Frontal cortex (tissue), 4 donors: ENCODE measurements at places on chromosomes 2 and 18. TPM values are rescaled to one million over a fixed set of nuclear protein-coding genes. Genes with fewer than 3 reads are reported as not detected.

- peak; percentile 54 for DNase-seq
These were observed 11.3 kb downstream of the TMEM247 start for GRCh38 chr2:46490521-46491141.

DNA sequence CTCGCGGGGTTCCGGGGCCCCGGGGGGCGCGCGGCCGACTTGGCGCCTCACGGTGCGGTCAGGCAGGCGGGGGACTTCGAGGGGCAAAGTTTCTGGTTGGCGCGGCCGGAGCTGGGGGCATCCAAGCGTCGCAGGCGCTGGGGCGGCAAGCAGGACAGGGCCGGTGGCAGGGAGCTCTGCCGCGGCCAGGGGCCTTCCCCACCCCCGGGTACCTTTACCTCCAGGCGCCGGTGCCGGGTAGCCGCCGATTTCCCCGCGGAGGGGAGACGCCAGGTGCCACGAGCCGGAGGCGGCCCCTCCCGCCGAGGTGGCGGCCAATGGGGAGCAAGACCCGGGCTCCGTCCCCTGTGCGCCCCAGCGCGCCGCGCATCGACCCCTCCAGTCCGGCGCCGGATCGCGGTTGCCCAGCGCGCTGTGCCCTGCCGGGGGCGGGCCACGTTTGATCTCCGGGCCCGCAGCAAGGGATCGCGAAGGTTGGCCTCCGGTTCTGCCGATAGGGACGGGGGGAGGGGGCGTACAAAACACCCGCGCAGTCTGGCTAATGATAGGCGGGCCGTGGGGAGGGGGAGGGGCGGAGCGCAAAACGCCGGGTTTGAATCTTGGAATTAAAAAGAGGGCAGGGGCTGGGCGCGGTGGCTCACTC is at the start of gene ST8SIA5:
Gene ST8SIA5, minus strand, starts transcription at position 495 of the 643 bp plus-strand sequence. CDS start 545 bp downstream, outside the sequence.
- DNase-seq, result no peak

DNA sequence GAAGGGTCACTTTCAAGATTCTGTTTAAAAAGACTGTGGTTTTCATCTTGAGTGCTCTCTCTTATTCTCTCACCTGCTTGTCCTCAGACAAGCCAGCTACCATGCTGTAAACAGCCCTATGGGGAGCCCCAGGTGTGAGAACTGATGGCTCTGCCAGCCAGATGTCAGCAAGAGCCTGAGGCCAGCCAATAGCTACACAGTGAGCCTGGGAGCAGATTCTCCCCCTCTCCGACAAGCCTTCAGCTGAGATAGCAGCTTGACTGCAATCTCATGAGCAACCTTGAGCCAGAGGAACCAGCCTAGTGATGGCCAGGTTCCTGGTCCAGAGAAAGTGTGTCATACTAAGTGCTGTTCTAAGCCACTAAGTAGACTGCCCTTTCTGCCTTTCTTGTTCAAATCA is 272.1 kb downstream of the NAPG start:
- no peak for DNase-seq

DNA sequence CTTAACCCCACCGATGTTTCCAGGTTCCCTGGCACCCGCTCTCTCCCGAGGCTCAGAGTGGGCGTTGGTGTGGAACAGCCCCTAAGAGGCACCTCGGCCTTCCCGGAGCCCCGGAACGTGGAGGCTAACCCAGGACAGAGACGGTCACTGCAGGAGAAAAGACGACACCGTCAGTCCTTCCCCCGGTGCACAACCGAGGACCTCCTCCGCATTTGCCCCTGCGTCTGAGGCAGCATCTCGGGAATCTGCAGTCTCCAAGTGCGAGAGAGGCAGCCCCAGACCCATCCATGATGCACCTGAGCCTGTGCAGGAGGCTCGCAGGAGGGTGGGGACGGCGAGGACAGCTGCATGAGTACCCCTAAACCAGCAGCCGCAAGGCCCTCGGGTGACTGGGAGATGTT is 204.9 kb upstream of the SALL3 start:
- DNase-seq, result no peak

DNA sequence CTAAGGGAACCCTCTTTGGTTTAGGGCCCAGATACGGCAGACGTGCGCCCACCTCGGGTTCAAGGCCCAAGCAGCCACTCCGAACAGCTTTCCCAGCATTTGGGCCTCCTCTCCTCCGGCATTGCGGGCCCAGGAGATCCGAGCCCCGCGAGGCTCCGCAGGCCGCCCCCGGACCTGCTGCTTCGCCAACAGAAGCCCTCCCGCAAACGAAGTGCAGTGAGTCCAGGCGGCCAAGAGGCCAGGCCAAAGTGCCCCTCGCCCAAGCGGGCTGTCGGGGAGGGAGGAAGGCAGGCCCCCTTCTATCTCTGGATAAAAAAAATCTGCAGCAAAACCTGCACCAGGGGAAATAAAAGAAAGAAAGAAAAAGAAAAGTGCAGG is 6.0 kb downstream of the EN1 start:
- DNase-seq, result no peak

- no peak for DNase-seq
These were observed 106.9 kb downstream of the GFPT1 start for GRCh38 chr2:69279931-69280681.

DNA sequence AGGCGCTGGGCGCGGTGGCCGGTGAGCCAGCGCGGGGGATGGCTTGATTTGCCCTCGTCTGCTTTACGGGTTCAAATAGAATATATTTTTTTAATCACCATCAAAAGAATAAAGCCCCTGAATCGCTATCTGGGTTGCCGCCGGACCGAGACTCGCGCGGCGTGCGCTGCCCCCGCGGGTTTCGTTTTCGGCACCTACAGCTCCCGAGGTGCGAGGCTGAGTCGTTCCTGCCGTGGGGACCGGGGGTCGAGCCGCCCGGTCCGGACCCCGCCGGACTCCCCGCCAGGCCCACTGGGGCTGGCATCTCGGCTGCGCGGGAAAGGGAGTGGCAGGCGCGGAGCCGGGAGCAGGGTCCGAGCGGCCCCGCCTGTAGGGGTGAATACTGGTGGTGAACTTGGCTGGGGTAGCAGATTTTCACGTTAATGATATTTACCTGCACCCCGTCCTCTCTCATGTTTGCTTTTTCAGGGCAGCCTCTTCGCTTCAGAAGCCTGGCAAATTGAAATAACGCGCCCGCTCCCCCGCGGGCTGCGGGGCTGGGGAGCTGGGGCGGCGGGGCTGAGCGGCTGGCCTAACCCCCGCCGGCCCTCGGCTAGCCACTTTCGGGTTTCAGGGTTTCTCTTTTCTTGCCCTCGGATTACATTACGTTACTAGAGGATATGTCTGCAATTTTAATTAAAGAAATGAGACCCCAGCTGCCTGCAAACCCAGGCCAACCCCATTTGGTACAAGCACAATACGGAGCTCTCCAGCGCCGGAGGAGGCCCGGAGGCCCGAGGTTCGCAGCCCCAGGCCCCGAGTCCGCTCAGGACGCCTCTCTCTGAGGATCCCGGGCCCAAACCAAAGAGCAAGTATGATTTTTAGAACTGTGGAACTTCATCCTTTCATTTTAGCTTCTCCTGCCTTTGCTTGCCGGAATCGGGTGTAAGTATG is 1.7 kb upstream of the CELF4 start:
- no peak for DNase-seq

DNA sequence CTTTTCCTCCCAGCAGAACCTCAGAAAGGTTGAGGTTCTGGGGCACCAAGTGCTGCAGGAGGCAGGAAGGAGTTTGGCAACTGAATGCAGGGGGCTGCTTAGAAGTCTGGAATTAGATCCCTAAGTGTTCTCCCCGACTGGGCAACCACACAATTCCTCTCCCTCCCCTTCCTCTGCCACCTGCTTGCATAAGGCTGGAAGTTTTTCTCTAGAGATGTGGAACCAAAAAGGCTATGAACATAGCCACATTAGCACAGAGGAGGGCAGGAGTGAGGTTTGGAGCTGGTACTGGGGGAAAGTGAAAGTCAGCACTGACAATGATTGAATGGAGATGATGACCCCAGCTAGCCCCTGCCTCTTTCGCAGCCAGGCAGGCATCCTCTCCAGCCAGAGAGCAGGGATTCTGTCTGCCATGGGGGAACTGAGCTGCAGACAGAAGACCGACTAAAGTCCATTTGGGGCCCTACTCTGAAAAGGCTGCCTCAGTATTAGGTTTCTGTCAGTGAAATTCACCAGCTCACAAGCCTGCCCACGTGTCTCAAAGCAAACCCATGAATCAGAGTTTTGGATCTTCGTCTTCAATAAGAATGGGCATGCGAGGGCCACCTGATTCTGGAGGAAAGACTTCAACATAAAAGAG is 87.9 kb upstream of the ITGA6 start:
- DNase-seq, result no peak

DNA sequence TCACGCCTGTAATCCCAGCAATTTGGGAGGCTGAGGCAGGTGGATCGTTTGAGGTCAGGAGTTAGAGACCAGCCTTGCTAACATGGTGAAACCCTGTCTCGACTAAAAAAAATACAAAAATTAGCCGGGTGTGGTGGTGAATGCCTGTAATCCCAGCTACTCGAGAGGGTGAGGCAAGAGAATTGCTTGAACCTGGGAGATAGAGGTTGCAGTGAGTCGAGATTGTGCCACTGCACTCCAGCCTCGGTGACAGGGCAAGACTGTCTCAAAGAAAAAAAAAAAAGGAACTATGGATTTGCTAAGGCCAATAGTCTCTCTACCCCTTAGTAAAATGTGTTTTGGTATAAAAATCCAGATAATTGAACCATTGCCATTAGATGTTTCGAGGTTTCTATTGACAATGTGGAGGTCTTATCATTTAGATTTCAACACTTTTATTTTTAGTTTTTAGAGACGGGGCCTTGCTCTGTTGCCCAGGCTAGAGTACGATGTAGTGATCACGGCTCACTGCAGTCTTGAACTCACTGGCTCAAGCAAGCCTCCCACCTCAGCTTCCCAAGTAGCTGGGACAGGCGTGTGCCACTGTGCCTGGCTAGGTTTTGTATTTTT is 1.1 kb upstream of the TXNDC2 start:
- no peak for DNase-seq

GRCh38 chr18:64191069-64191468 is 42.2 kb upstream of the LINC00305 start:
- DNase-seq, result no peak

GRCh38 chr2:9533663-9534062 is 22.0 kb downstream of the ADAM17 start:
- no peak for DNase-seq

GRCh38 chr2:182068811-182069210 is 83.2 kb downstream of the PPP1R1C start:
- DNase-seq, result no peak

DNA sequence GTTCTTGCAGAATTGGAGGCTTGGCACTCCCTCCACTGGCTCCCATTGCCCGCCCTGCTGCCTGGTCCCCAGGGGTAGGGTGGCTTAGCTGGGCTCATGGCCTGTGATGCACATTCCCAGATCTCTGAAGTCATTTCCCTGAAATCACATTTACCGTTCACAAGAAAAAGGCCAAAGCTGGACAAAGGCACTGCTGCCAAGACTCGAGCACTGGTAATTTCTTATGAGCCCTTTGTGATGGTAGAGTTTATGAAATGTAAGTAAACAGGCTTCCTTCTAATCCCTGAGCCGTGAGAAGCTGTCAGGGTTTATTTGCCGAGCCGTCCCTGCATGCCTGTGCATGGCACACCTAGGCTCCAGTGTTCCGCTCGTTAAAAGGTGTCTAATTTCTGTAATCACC is 247.2 kb upstream of the EPAS1 start:
- no peak for DNase-seq

GRCh38 chr2:100321179-100321865 is 979 bp downstream of the LONRF2 start:
- peak; percentile 32 for DNase-seq

- DNase-seq, result no peak
These were observed 27.1 kb downstream of the CRACDL start for GRCh38 chr2:98908931-98909316.

GRCh38 chr18:24530630-24531111 is 70.2 kb downstream of the HRH4 start:
- no peak for DNase-seq

DNA sequence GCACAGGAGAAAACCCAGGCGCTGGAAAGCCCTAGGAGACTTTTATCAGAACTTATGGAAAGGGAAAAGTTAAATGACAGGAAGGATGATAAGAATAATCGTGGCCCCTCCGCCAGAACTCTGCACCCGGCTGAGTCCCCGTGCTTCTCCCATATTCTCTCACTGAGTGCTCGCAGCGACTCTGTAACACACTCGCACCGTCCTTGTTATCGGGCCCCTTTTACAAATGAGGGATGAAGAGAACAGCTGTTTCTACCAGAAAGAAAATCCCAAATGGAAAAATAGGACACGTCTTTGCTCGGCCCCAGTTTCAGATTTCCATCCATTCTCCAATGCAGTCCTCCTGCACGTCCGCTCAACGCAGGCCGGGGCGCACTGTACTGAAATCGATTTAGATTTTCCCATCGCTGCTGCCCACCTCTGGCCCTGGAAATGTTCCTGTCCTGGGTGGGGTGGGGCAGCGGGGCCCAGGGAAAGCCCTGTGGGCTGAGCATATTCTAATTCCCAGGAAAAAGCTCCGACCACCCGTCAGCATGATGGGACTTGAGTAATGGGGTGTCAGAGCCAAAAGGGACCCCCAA is 66.4 kb downstream of the KCNF1 start:
- DNase-seq, result no peak

DNA sequence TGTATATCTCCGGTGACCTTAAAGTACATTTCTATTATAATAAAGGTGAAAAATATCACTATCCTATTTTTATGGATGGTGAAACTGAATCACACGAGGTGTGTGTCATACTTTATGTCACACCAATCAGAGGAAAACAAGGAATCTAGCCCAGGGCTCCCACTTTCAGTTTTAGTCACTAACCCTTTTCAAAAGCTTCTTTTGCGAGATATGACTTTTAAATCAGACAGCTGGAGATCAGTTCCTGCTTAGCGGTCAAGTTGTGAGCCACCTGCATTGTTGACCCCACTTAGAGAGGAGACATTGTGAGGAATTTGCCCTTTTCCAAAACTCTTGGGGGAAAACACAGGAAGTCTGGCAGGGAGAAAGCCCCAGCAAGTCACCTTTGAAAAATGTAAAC is 70.5 kb downstream of the CPS1 start:
- no peak for DNase-seq

DNA sequence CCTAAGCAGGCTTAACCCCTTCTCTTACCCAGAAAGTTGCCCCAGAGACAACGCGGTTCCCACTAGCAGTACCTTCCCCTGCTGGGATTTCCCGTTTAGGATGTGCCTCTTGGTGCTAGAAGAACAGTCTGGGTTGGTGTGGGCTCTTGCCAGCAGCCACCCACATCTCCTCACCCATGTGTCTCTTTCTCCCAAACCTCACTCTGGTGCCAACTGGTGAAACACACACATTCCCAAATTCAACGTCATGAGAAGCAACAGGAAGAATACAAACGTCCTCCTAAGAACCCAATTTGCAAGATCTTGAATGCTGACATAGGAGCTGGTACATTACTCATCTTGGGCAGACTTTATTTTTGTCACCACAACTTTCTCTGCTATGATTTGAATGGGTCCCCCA is 36.2 kb downstream of the DIPK1C start:
- no peak for DNase-seq

SP110 gene
- 0.82 TPM for total RNA-seq
